ENCODE measurements at places on chromosomes 1 and 21.

GRCh38 chr1:160665330-160666078, 18.7 kb upstream of the SLAMF1 start:
- DNase-seq = no peak

DNA sequence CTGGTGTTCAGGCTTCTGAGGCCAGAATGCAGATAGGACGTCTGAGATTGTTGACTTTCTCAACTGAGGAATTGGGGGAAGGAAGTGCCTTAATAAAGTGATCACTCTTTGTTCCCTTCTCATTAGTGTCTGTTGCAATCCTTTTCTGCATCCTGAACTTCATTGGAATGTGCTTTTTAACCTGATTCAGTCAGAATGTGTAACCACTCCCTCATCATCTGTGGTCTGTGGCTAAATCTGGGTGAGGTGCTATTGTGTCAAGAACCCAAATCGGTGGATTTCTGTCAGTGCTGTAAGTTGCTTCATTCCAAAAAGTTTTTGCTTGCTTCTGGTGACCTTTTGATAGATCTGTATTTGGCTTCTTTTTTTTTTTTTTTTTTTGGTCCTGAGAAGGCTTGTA, 38.2 kb downstream of the ARID1A start:
- DNase-seq = no peak

- DNase-seq = no peak
Measured at GRCh38 chr1:246591958-246592357, 25.7 kb downstream of the CNST start.

DNA sequence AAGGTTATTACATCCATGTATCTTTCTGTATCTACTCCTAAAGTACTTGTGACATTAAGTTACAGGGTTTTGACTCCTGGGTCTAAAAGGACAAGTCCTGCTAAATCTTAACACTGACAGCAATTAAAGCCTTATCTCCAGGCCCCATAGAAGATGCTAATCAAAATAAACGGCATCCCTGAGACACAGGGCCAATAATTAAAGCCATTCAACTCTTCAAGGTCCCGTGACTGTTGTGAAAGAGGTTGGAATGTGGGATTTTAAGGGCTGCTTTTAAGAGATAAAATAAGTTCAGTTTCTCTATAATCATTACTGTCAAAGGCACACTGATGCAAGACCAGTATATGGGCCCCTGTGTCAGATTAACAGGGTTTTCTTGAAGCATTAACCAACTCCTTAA, 8.3 kb downstream of the DNAI4 start:
- DNase-seq = no peak

DNA sequence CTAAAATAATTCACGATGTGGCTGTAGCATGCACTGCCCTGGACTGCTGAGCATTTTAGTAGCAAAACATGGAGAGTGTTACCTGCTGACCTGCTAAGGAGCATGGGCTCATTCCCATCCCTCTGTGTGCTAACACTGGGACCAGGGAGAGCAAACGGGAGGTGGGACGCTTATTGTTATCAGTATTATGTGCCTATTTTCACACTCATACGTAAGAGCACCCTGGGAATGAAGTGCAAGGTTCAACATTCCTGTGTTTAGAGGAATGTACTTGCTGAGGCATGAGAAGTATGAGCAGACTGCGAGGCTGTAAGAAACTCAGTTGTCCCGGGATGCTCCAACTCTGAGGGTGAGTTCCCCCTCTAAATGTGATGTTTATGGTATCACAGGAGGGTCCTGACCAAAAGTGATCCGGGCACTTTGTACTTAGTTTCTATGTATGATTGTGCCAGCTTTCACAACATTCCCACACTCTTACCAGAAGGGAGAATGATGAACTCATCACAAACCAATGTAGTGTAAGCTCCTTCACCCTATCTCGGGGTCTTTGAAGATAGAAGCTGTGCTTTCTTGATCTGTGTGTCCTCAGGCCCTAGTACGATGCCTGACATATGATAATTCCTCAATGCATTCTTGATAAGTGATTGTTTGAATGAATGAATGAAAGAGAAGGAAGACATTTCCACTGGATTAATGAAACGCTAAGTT, 164.8 kb downstream of the KCNJ6 start:
- no peak for DNase-seq

GRCh38 chr1:79648126-79648525, 641.6 kb upstream of the ADGRL4 start:
- no peak for DNase-seq

DNA sequence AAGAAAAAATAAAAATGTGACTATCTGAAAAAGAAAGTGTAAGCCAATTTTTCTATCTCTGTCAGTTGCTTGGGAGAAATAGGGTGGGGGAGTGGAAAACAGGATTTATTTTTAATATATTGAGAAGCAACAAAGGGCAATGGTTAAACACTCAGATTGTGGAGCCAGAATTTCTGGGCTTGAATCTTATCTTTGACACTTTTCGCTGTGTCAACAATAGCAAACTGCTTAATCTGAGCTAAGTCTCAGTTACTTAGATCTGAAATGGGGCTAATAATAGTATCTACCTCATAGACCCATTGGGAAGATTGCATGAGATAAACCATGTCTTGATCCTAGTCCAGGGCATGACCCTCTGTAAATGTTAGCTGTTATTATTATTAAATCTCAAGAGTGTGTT, 468.1 kb downstream of the ADGRL2 start:
- peak; percentile 28 for DNase-seq

DNA sequence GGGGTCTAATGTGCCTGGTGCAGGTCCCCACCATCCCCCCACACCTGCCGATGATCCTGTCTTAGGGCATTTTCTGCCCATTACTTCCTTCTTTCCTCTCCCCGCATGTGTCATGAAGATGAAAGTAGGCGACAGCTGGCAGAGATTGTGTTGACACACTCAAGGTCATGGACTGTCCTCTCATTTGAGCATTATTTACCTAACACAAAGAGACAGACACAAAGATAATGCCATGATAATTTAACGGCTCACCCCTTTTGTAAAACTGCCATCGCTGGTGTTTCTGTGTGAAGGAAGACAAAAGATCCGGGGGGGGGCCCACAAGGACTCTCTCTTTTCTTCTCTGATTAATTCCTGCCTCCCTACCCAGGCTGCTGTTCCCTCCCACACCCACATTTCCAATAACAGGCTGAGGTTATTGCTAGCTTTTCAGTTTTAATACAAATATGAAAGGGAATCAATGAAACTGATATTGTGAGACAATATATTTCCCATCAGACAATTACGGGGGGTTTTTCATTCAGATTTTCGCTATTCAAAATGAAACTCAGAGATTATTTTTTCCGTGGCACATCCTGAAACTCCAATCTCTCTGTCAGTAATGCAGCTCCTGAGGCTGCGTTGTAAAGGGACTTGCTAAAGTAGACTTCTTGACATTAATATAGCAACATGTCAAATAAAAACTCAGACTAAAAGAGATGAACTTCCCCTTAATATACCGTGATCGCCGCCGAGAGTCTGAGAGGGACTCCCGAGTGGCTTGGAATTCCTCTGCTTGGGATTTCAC, 561.1 kb downstream of the NPHP4 start:
- no peak for DNase-seq

DNA sequence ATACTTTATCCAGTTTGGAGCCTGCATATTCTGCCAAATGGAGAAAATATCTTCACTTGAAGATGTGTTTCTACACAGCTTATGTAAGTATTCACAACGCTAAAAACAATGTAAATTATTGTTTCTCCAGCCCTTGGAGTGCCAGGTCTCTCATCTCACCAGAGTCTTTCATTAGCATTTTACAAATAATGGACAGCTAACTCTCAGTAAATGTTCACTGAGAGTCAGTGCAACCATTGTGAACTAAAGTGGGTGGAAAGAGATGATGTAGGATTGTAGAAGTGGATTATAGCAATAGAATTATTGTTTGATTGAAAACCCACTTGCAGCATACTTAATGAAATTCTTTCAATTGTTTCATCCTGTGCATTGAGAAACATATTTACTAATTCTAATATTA, 8.3 kb upstream of the FAM177B start:
- DNase-seq = no peak

GRCh38 chr1:243686159-243686558, 163.9 kb downstream of the AKT3 start:
- DNase-seq = no peak

DNA sequence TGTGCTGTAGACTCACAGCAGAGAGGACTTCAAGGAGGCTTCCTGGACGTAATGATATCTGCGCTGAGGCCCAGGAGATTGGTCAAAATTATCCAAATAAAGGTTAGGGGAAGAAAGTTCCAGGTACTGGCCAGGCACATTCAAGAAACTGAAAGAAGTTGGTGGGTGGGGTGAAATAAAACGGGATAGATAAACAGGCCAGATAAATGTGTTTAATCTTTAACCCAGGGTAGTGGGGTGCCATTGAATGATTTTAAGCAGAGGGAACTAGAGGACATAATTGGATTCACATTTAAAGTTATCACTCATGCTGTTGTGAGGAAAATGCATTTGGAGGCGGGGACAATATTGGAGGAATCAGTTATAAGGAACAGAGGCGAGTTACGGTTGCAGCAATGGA, 134.7 kb downstream of the NR5A2 start:
- DNase-seq = no peak

GRCh38 chr1:87197156-87197555, 131.5 kb upstream of the LMO4 start:
- DNase-seq = no peak

GRCh38 chr1:37519613-37520012, 5.0 kb upstream of the MEAF6 start:
- no peak for DNase-seq

- DNase-seq = no peak
Measured at GRCh38 chr1:30809514-30810263, 52.1 kb upstream of the LAPTM5 start.

- no peak for DNase-seq
Measured at GRCh38 chr1:198541737-198542136, 1.3 kb upstream of the ATP6V1G3 start.

DNA sequence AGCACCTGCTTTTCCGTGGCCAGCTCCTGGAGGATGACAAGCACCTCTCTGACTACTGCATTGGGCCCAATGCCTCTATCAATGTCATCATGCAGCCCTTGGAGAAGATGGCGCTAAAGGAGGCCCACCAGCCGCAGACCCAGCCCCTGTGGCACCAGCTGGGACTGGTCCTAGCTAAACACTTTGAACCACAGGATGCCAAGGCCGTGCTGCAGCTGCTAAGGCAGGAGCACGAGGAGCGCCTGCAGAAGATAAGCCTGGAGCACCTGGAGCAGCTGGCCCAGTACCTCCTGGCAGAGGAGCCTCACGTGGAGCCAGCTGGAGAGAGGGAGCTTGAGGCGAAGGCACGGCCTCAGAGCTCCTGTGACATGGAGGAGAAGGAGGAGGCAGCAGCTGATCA, 413 bp downstream of the UBL4B start:
- no peak for DNase-seq

- DNase-seq = no peak
Measured at GRCh38 chr1:113452921-113453770, 62.8 kb downstream of the MAGI3 start.

DNA sequence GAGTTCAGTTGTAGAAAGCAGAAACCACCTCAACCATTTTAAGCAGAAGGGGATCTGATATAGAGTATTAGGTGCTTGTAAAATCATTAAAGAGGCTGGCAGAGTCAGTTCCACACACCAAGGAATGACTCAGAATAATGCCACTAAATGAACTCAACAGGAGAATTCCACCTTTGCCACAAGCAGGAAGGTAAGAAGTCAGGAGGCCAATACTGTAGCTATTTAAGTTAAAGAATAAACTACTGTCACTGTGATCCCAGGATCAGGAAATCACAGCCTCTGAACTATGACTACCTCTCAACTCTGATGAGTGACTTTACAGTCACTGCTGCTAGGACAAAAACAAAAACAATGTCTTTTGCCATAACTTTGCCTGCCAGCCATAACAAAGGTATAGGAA, 52.5 kb upstream of the PRMT6 start:
- no peak for DNase-seq

- DNase-seq = no peak
Measured at GRCh38 chr1:112255080-112255479, 140.9 kb upstream of the CTTNBP2NL start.

DNA sequence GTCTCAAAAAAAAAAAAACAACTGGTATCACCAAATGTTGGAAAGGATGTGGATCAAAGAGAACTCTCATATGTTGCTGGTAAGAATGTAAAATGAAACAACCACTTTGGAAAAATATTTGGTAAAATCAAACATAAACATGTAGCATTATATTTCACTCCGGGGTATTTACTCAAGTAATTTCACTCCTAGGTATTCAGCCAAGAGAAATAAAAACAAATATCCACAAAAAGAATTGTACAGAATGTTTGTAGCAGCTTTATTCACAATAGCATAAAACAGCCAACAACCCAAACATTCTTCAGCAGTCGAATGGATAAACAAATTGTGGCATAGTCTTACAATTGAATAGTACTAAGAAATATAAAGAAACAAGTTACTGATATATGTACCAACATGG, 32.4 kb upstream of the ZSWIM5 start:
- DNase-seq = no peak

- DNase-seq = no peak
Measured at GRCh38 chr1:46606255-46606965, 2.3 kb upstream of the MKNK1 start.

GRCh38 chr1:24190983-24191461, 3.9 kb upstream of the IFNLR1 start:
- DNase-seq = no peak

GRCh38 chr1:80799457-80799856, 1001.3 kb upstream of the ADGRL2 start:
- no peak for DNase-seq

GRCh38 chr1:111110197-111110899, 29.5 kb downstream of the DRAM2 start:
- DNase-seq = no peak

DNA sequence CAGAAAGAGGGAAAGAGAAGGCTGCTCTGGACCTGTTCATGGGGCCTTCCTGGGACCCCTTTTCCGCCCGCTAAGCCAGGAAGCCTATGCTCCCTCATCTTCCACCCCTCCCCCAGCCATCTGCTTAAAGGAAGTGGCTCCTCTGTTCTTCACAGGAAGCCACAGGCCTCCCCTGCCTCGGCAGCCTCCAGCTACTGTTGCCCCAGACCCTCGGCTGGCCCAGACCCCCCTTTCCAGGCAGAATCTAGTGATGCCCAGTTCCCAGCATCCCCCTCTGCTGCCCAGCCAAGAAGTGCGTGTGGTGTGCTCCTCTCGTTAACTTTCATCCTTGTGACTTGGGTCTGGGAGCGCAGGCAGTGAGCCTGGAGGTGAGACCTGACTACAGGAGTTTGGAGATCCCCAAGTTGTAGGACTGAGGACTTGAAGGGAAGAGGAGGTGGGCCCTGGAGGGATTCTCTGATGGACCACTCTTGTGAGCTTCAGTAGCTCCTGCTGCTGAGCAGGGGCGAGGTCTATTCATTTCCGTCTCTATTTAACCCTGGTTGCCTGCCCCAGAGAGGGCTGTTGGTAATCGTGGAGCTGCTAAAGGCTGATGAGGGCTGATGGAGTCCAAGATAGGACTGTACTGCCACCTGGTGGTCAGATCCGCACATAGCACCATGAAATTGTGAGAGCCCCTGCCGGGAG, 9.1 kb downstream of the IFI6 start:
- peak; percentile 92 for DNase-seq

GRCh38 chr1:221172841-221173240, 293.6 kb downstream of the HLX start:
- no peak for DNase-seq

Measured in muscle of arm (tissue), 14 donors.